ENCODE measurements at places on chromosomes 3 and 15.

DNA sequence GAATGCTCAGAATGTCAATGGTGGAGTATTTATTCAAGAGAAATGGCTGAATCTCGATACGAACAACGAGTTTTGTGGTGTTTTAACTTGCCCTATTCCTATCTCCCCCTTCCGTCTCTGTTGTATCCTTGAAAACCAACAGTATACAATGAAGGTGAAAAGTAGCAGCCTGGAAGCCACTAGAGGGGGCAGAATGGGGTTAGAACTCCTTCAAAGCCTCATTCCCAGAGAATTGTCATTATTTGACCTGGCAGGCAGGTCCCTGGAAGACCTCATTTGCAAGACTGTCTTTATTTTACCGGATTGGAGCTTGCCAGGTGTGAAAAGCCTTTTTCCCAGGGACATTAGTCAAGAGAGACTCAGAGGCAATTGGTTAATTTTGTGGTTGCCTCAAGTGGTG is 139.4 kb downstream of the LRRC28 start:
- no peak for DNase-seq

GRCh38 chr3:103712320-103713008 is 1277.6 kb downstream of the ZPLD1 start:
- DNase-seq: no peak

GRCh38 chr3:111848283-111848682 is 10.8 kb upstream of the PHLDB2 start:
- no peak for DNase-seq

GRCh38 chr3:160398820-160399124 is 253 bp downstream of the IFT80 start:
- no peak for DNase-seq

- DNase-seq: no peak
Measured at GRCh38 chr3:134299185-134299887, 48.7 kb upstream of the RYK start.

GRCh38 chr15:89363133-89363532 is 28.5 kb upstream of the POLG start:
- no peak for DNase-seq

- DNase-seq: no peak
Measured at GRCh38 chr15:36430726-36431265, 148.6 kb upstream of the CDIN1 start.

- DNase-seq: no peak
Measured at GRCh38 chr15:89569090-89569745, 6.1 kb upstream of the TICRR start.

- no peak for DNase-seq
Measured at GRCh38 chr3:61252836-61253235, 1.6 kb upstream of the FHIT start.

- DNase-seq: no peak
Measured at GRCh38 chr3:197027151-197027895, 2.3 kb downstream of the MELTF start.

DNA sequence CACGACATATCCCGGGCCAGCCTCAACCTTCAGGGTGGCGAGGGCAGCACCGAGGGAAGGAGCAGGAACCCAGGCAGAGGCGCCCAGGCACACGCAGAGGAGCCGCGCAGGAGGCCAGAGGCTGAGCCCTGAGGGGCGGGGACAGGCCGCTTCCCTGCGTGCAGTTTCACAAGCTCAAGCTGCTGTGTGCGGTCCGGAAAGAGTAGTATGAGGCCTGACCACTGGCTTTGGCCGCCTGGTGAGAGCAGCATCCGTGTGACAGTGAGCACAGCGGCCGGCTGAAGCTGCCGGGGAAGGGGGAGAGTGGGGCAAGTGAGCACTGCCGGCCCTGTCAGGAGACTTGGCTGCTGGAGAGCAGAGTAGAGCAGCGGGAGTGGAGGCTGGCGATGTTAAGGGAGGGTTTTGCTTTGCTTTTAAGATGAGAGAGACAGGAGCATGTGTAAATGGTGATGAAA is 8.7 kb downstream of the ZDHHC19 start:
- DNase-seq: no peak

- DNase-seq: no peak
Measured at GRCh38 chr15:58190419-58190818, 52.2 kb downstream of the AQP9 start.

DNA sequence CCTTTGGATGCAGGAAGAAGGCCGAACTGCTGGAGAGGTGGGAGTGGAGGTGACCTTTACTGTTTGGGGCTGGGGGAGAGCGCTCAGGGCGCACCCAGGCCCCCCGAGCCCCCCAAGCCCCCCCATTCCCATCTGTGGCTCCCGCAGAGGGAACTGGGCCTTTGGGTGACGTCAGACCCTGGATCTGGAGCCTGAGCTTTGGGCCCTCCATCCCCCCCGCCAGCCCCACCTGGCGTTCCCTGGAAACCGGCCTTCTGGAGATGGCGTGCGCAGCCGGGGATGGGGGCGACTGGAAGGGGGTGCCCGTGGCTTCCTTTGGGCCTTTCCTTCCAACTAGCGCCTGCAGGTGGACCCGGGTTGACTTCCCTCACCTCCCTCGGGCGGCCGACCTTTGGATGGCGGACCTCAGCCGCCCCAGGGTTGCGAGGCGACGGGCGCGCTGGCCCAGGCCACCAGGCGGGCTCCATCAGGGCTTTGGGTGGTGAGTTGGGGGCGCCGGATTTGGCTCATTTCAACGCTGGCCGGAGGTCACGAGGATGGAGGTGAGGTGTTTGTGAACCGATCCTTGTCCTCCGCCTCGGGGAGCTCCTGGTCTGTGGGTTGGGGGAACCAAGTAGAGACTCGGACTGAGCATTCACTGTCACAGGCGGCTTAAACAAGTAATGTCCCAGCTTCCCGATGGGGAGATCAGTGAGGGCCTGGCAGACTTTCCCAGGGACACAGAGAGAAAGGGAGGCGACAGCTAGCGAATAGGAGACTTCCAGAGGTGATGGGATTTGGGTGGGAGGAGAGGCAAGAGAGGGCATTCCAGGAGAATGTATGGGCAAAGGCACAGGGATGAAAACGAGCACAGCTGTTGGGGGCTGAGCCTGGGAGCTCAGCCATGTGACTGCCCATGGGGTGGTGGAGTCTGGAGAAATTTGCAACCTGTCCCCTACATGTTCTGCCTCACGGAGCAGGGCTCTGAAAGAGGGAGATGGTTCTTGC is 709 bp downstream of the SCAMP5 start:
- DNase-seq: peak; percentile 33

DNA sequence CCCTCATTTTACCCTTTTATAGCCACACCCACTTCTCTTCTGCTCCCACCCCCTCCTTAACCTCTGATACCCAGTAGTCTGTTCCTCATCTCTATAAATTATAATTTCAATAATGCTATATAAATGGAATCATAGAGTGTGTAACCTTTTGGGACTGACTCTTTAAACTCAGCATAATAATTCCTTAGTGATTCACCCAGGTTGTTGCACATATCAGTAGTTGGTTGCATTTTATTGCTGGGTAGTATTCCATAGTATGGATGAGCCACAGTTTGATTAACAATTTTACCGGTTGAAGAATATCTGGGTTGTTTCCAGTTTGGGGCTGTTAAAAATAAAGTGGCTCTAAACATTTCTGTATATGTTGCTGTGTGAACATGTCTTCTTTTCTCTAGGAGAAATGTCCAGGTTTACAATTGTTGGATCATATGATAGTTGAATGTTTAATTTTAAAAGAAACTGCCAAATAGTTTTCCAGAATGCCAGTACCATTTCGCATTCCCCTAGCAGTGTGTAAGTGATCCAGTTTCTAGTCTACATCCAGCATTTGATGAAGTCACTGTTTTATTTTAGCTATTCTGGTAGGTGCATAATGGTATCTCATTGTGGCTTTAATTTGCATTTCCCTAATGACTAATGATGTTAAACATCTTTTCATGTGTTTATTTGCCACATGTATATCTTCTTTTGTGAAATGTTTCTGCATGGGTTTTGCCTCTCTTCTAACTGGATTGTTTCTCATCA is 68.5 kb downstream of the VPS8 start:
- no peak for DNase-seq

- DNase-seq: peak; percentile 50
Measured at GRCh38 chr3:150495563-150496168, 50.6 kb downstream of the SERP1 start.

DNA sequence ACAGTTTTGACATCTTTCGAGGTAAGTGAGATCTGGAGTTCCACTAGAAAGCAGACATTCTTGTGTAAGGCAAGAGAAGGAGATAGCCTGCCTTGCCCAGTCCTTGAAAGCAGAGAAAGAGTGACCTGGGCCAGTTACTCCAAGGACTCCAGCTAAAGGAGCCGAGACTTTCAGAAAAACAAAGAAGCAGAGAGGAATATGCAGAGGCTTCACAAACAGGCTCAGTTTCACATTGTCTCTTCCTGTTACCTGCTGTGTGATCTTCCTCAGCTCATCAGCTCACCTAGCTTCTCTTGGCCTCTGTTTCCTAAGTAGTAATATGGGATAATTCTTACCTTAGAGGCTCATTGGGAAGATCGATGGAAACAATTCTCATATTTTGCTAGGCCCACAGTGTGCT is 81.0 kb downstream of the CDC25A start:
- DNase-seq: no peak

DNA sequence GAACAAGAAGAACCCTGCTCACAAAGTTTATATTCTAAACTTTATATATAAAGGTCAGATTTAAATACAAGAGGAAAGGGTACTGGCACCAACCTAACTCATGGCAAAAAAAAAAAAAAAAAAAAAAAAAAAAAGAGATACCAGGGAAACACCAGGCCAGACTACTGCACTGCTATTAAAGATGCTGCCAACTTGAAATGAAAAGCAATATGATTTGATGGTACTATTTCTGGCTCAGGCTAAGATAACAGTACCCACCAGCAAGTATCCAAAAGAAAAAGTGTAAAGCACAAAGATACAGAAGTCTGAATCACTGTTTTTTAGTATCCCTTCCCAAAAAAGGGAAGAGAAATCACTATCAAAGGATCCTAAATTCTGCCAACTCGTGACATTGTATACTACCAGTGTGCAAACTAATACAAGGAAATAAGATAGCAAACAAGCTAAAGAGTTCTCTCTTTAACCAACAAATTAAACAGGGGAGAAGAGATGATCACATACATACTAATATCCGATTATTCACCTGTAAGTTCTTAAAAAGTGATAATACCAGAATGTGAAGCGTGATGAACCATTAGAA is 28.4 kb downstream of the PEAK1 start:
- DNase-seq: no peak

GRCh38 chr3:187101184-187102072 is 37.9 kb downstream of the RPL39L start:
- no peak for DNase-seq

- no peak for DNase-seq
Measured at GRCh38 chr3:174498638-174499037, 360.5 kb upstream of the NAALADL2 start.

GRCh38 chr3:69738859-69739203 is 433 bp upstream of the MITF start:
- no peak for DNase-seq

GRCh38 chr3:166304584-166304983 is 467.4 kb upstream of the BCHE start:
- peak; percentile 7 for DNase-seq

GRCh38 chr15:89346516-89347231 is 12.1 kb upstream of the POLG start:
- no peak for DNase-seq

GRCh38 chr15:101089579-101090427 is 162.0 kb downstream of the CHSY1 start:
- no peak for DNase-seq

DNA sequence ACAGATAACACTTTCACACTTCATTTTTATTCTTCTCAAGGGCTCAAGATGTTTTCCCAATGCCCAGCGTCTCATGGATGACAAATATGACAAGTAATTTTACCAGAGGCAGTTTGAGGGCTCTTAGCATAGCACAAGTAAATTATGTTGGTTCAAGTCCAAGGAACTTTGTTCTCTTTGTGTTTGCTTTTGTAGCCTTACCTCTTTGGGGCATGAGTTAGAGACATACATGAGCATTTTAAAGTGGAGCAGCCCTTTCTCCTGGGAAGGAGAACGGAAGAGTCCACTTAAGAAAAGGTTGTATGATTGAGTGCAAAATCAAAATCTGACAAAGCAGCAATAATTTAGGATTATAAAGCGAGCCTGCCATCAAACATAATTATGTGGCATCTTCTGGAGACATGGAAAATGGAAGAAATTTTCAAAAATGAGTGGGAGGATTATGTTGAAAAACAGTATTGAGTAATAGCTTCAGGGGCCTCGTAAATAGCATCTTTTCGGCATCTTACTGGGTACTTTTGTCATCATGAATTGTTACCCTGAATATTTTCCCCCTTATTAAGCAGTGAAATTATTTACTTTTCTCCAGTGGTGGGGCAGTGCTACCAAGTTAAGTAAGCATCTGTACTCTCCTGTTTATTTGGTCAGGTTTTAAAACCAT is 65.9 kb downstream of the PGPEP1L start:
- no peak for DNase-seq

DNA sequence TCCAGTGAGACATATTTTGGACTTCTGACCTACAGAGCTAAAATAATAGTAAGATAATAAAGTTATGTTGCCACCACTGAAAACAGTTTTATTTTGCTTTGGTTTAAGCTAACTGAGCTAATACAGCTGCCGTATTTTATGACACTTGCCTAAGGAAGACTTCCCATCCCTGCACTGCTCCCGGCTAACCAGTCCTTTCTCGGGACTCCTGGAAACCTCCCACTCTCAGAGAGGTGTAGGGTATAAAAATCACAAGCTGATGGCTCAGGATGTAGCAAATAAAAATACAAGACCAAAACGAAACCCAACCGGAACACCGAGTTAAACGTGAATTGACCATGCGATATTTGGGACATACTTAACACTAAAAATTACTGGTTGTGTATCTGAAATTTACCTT is 448 bp upstream of the KBTBD12 start:
- no peak for DNase-seq

- DNase-seq: no peak
Measured at GRCh38 chr3:138457863-138458735, 23.7 kb downstream of the ESYT3 start.

GRCh38 chr3:54957711-54958110 is 29.9 kb upstream of the LRTM1 start:
- no peak for DNase-seq

DNA sequence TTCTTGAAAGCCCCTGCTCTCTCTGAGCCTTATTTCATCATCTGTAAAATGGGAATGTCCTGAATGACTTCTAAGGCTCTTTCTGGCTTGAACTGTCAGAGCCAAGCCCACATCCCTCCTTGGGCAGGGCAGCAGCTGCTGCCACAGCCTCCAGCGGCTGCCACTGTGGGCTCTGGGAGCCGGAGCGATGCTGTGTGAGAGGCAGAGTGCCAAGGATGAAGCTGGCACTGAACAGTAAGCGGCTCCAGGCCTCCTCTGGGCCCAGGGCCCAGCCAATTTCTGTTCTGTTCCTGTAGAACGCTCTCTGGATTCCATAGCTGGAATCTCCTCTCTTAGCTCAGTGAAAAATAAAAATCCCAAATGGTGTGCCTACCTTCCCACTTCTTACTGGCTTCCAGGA is 4.4 kb downstream of the CPLX3 start:
- DNase-seq: peak; percentile 87

- DNase-seq: no peak
Measured at GRCh38 chr3:52128118-52128683, 26.0 kb downstream of the POC1A start.
